GM18507 (cell line): ENCODE measurements at places on chromosomes 5 and 9.

- no peak for DNase-seq
These were observed 68.3 kb upstream of the RGS7BP start for GRCh38 chr5:64437496-64437895.

DNA sequence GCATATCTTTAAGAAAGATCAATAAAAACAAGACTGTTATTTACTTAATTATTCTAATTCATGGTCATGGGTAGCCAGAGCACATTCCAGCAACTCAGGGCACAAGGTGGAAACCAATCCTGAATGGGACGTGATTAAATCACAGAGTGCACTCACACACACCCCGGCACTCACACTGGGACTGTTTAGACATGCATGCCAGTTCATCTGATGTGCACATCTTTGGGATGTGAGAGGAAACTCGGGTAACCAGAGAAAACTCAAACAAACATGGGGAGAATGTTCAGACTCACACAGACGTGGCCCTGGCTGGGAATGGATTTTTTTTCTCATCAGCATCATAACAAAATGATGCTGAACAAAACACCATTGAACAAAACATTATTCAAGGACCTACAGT lies 29.4 kb downstream of the SMAD5 start:
- no peak for DNase-seq

GRCh38 chr9:136533775-136534157 lies 12.1 kb downstream of the NOTCH1 start:
- DNase-seq: no peak

DNA sequence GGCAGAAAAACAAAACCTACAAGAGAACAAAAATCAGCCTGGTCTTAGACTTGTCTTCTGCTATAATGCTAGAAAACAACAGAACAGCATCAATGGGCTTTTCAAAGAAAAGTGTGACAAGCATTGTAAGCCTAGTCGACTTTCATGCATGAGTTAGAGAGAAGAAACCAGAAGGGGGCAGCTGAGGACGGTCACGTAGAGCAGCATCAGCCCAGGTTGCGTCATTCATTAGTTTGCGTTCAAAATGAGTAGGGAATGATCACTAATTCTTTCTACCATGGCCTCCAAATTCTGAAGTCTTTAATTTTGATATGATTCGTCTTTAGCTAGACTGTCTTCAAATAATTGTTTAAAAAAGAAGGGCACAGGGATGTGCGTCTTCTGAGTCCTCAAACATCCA lies 4.7 kb upstream of the ISCA1 start:
- no peak for DNase-seq

- DNase-seq: peak; percentile 70
These were observed 71.4 kb downstream of the SEMA4D start for GRCh38 chr9:89426384-89426961.

DNA sequence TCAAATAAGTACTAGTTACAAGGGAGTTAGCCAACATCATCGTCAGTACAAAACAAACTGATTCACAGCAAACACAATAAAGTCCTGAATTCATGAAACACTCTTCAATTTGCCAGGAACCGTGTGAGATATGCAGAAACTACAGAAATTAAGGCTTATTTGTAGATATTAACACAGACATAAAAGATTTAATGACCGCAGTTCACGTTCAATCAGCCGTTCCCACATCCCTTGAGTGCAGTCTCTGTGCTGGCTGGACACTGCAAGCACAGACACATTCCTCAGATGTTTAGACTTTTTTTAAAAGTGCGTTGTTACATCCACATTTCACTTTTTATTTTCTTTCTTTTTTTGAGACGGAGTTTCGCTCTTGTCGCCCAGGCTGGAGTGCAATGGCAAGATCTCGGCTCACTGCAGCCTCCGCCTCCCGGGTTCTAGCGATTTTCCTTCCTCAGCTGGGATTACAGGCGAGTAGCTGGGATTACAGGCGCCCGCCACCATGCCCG lies 566 bp upstream of the CEP78 start:
- no peak for DNase-seq

DNA sequence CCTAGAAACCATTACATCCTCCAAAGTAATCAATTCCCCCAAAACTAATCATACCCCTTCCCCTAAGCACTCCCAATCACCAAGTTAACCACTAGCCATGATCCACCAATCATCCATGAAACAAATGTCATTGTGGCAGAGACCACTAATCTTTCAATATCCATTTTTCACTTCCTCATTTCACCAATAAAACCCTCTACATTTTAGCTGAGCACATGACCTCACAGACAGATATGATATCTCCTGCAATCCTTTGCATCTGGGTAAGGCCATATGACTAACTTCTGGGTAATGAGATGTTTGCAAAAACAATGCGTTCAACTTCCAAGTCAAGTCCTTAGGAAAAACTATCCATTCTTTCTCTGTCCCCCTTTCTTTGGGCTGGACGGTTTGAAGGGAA lies 20.7 kb downstream of the OR2S2 start:
- DNase-seq: no peak

GRCh38 chr5:57441557-57441956 lies 41.1 kb downstream of the ACTBL2 start:
- no peak for DNase-seq

GRCh38 chr5:177123789-177124485 lies 9.6 kb upstream of the NSD1 start:
- DNase-seq: no peak

DNA sequence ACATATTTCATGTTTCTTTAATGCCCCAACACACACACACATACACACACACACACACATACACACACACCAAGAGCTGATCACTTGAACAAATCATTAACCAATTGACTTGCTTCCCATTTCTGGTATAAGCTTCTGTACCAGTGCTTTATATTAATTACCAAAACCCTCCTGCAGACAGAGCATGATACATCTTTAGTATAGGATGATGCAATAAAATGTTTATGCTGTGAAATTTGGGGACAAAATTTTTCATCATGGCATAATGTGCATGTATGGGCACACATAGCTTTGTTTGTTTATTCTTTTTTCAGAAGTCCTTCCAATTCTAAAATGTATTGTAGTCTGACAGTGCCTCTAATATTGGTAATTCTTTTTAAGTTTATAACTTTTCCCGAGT lies 34.5 kb downstream of the SLC1A3 start:
- DNase-seq: no peak

- DNase-seq: no peak
These were observed 198.5 kb upstream of the PTGER4 start for GRCh38 chr5:40481241-40481640.

GRCh38 chr5:151184316-151185042 lies 26.9 kb upstream of the ANXA6 start:
- no peak for DNase-seq

- DNase-seq: no peak
These were observed 164.4 kb downstream of the DAB2IP start for GRCh38 chr9:121815546-121816448.

DNA sequence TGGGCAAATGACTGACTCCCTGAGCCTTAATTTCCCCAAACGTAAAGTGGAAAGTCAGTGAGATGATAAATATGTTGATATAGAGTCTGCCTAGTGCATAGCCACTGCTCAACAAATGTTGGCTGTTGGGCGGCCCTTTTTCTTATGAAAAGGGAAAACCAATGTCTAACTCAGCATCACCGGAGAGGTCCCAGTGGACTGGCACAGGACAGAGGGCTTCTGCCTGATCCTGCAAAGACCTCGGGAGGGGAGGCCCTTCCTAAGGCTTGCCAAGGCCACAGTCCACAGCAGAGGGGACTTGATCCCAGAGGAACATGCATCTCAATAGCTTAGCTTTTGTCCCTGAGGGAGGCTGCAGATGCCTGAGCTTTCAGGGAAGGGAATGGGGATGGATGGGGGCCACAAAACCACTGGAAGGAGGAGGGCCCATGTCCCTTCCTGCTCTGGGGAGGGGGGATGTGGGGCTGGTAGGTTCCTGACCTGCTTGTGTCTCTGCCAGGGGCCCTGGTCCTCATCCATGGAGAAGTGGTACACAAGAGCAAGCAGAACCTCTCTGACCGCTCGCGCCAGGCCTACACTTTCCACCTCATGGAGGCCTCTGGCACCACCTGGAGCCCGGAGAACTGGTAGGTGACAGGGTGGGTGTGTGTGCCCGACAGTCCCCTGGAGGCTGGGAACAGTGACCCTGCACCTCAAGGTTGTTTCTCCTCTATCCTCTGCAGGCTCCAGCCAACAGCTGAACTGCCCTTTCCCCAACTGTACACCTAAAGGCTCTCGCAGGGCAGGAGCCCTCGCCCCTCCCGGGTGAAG lies 6.3 kb downstream of the DOLK start:
- DNase-seq: no peak

DNA sequence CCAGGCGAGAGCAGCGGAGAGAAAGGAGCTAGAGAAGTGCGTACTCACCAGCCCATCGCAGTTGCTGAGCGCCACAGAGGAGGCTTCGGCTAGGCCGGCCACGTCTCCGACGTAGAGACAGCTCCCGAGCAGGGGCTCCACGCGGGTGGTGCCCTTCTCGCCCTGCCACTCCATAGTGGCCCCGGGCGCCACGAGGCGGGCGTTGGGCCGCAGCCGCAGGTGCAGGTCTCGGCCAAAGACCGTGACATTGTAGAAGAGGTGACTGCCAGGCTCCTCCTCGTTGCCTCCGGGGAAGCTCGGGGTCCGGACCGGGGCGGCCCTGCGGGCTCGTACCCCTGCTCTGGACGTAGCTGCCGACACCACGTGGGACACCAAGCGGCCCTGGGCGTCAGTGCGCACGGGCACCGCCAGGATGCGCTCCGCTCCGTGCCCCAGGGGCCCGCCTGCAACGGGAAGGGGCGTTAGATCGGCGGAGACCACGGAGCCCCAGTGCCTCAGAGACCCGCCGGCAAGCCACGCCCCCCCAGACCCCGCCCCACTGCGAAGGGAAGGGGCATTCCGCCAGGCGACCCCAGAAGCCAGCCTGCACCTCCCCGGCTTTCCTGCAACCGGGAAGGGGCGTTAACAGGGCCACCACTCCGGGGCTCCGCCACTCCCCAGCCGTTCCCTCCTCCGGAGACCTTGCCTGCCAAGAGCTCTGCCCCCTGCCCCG lies 1.4 kb downstream of the ADAMTS2 start:
- no peak for DNase-seq

GRCh38 chr9:114909661-114910060 lies 20.7 kb downstream of the TNFSF8 start:
- no peak for DNase-seq

GRCh38 chr9:121694600-121694999 lies 43.2 kb downstream of the DAB2IP start:
- DNase-seq: no peak

- no peak for DNase-seq
These were observed 102.5 kb downstream of the SPRY4 start for GRCh38 chr5:142222225-142222865.

GRCh38 chr9:130487500-130487899 lies 42.7 kb downstream of the ASS1 start:
- no peak for DNase-seq

DNA sequence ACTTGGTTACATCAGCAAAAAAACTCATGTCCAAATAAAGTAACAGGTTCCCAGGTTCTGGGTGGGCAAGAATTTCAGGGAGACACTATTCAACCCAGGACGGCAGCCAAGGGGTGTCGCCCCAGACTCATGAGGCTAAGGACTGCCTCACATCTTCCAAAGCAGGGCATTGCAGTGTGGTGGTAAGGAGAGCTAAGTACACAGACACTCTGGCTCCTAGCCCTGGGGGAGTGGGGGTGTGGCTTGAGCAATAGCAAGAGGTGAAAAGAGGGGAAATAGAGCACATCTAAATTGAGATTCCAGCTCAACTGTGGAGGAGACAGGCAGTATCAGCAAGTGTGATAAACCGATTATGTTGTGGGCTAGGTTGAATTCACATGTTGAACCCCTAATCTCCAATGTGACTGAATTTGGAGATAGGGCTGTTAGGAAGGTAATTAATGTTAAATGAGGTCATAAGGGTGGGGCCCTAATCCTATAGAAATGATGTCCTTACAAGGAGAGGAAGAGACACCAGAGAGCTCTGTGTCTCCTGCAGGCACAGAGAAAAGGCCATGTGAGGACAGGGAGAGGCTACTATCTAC lies 49.9 kb upstream of the MARCHF11 start:
- DNase-seq: no peak

- no peak for DNase-seq
These were observed 117.9 kb upstream of the FST start for GRCh38 chr5:53362521-53362941.

DNA sequence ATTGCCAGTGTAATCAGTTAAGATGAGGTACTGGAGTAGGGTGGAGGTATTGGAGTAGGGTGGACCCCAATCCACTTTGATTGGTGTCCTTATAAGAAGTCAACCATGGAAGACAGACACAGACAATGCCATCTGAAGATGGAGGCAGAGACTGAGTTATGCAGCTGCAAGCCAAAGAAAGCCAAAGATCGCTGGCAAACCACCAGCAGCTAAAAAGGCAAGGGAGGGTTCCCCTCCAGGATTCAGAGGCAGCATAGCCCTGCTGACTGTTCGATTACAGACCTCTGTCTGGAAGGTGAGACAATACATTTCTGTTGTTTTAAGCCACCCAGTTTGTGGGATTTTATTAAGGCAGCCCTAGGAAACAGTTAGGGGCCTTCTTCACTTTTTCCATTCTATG lies 30.5 kb upstream of the CKMT2 start:
- no peak for DNase-seq

DNA sequence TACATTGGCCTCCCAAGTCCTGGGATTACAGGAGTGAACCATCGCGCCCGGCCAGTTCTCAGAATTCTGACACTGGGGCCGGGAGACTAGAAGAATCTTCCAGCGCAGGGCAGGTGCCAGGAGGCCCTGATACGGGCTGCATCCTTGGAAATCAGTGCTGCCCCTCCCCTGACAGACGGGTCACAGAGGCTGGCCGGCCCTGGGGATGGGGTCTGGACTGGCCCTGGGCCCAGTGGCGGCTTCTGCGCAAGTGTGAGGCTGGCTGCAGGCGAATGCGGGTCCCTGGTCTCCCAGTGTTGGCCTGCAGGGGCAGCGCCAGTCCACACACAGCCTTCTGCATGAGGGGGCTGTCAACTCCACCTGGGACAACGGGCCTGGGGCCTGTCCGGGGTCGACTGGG lies 831 bp upstream of the TBC1D9B start:
- DNase-seq: no peak

DNA sequence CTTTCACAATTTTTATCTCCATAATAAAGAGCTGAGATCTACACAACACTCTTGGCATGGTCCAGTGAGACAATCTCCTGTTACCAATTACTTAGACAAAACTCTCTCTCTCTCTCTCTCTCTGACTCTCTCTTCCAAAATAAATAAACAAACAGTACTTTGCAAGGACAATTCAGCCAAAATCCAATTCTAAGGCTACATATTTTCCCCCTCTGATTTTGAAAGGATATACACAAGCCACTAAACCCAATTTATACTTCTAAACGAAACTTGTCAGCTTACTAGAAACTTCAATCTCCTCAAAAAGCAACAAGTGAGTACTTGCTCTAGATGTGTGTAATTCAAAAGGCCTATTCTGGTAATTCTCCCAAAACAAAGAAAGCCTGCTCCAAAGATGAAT lies 26.3 kb upstream of the TNPO1 start:
- no peak for DNase-seq
